Activated T-helper 1 cell treated with Interleukin-2 at 50 U/mL for 16 hours (primary cell): ENCODE measurements at places on chromosomes 1 and 21.

GRCh38 chr1:10515976-10516750, 41.4 kb downstream of the PEX14 start:
- DNase-seq, result no peak

GRCh38 chr21:42413500-42413899, 9.8 kb downstream of the UBASH3A start:
- DNase-seq, result no peak

- no peak for DNase-seq
Measured at GRCh38 chr1:52037402-52037814, 3.8 kb upstream of the KTI12 start.

GRCh38 chr1:182248721-182249120, 142.9 kb downstream of the GLUL start:
- no peak for DNase-seq

GRCh38 chr1:162335126-162335525, 41.5 kb downstream of the SPATA46 start:
- DNase-seq, result no peak

DNA sequence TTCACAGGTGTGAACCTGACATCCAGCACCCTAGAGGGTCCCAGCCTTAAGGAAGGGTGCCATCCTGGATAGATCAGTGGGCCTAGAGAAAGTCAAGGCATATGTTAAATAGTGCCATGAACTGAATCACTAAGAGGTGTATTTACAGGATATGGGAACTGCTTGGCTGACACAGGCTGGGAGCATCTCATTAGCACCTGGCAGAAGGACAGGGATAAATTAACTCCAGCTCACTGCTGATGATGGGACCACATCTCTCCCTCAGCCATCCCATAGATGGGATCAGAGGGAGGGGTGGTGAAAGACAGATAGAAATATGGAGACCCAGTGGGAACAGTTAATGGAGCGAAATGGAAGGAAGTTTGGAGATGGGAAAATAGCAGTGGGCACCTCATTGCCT, 122.0 kb downstream of the IGSF21 start:
- no peak for DNase-seq

DNA sequence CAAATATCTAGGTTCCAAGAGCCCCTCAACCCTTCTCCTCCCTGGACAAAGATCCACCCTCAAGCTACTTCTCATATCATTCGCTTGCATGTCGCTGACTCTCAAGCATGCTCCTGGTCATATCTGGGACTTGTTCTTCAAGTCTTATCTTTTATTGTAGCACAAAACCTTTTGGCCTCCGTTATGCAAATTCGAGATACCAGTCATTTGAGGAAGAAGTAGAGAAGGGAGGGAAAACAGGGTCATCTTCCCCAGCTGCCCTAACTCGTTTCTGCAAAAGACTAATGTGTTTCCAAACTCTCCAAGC, 63.8 kb upstream of the ETS2 start:
- no peak for DNase-seq

DNA sequence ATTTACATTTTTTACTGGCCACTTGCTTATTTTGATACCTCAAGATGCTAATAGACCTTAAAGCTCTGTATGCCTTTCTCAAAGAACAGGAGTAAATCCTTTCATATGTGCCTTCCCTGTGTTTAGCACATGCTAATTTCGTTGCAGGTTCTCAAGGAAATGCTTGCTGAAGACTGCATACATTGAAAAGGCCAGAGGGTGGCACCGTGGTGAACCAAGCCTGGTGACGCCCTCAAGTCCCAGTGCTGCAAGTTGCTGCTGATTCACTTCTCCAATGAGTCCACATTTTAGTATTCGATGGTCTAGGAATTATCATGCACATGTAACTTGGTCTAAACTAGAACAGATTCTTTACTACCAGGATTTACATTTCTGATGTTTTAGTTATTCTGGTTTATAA, 94.1 kb downstream of the CLDN17 start:
- no peak for DNase-seq

DNA sequence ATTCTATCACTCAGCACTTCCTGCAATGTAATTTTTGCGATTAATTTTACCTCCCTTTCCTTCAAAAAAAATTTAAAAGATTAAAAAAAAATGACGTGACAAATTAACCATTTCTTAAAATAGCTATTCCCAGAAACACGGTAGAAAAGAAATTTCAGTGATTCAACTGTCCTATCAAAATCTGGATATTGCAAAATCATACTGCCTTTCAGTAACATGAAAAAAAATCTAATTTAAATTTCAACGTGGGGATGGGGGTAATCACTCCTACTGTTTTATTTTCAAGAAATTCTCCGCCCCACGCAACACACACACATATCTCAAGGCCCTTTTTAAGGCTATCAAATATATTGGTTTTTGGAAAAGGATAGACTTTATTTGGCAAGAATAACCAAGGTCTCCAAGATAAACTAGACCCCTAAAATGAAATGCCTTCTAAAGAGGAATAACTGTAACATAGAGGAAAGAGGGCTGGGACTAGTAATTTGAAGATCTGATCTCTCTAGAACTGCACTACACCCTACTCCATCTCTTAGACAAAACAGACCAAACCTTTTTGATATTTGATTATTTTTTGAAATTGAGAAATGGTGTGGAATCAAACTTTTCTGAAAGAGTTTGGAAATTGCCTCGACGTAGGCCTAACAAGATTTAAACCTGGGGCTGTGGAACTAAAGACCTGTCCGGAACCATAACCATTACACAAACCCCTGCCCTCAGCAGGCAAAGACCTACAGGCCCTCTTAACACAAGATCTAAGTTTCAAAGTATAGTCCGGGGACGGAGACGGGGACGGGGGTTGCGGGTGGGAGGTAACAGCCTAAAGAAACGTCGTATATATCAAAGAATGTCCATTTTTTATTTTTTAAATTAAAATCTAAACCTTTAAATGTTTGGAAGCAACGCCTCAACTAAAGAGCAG, 941 bp downstream of the ARNT start:
- DNase-seq, result no peak

DNA sequence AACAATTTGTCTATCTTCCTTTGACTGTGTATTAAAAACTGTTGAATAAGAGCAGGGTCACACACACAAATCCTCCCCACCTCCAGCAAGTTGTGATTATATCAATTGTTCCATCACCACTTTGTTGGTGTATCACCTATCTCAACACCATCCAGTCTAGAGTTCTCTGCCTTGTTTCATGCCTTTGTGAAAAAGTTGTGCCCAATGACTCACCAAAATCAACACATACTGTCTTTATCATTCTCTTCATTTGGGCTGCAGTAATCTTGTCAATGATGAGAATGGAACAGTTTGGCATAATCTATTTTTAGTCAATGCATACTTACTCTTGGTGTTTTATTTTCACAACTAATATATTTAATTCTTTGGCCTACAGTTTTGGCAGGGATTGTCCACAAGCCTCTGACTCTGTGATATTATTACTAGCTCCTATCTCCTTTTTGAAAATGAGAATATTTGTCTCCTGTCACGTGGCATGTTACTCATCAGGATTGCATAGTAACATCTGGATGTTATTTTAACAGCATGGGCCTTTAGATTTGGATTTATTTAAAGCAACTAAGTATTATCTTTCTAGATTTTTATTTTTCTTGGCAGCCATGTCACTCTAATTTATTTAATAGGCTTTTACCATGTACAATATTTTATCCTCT, 5.1 kb downstream of the C1orf87 start:
- no peak for DNase-seq

DNA sequence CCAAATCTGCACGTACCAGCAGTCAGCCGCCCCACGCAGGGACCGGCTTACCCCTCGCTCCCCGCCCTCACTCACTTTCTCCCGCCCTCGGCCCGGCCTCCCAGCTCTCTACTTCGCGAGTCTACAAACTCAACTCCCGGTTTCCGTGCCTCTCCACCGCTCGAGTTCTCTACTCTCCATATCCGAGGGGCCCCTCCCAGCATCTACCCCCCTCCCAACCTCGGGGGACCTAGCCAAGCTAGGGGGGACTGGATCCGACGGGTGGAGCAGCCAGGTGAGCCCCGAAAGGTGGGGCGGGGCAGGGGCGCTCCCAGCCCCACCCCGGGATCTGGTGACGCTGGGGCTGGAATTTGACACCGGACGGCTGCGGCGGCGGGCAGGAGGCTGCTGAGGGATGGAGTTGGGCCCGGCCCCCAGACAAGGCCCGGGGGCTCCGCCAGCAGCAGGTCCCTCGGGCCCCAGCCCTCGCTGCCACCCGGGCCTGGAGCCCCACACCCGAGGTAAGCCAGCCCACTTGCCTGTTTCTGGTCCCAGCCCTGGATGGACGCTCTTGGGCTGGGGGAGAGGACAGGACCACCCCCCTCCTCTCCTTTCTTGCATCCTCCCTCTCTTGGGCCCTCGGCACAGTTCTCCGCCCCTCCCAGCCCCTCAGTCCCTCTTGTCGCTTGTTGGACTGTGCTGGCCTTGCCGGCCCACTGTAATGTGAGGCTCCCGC, at the start of gene ARTN:
ARTN (plus strand) TSS at position 416 of the 715 bp plus-strand sequence. CDS start 1,856 bp downstream, outside the sequence.
- no peak for DNase-seq

- no peak for DNase-seq
Measured at GRCh38 chr1:171217658-171218443, 30.4 kb upstream of the FMO1 start.

DNA sequence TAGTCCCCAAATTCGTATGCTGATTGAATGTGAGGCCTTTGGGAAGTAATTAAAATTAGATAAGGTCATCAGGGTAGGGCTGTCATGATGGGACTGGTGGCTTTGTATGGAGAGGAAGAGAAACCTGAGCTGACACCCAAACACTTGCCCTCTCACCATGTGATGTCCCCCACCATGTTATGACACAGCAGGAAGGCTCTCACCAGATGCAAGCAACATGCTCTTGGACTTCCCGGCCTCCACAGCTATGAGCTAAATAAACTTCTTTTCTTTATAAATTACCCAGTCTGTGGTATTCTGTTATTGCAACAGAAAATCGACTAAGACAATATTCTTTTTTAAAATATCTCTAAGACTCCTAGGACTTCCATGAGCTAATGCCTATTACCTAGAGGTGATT, 43.6 kb upstream of the GUCA2B start:
- no peak for DNase-seq

DNA sequence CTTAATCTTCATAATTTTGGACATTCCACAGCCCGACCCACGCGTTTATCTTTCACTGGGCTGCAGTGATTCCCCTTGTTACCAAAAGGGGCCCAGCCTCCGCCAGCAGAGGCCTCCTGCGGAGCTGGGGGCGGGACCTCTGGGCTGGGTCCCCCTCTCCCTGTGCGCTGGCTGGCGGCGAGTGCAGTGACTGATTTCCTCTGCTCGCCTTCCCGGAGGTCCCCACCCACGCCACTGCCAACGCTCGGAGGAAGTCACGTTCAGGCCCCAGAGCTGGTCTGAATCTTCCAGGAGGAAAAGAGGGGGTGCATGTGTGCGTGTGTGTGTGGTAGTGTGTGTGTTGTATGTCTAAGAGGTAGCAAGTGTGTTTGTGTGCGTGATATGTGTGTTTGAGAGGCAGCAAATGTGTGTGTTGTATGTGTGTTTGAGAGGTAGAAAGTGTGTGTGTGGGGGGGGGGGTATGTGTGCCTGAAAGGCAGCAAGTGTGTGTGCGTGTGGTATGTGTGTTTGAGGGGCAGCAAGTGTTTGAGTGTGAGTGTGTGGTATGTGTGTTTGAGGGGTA, 35.0 kb upstream of the JAK1 start:
- peak; percentile 52 for DNase-seq

DNA sequence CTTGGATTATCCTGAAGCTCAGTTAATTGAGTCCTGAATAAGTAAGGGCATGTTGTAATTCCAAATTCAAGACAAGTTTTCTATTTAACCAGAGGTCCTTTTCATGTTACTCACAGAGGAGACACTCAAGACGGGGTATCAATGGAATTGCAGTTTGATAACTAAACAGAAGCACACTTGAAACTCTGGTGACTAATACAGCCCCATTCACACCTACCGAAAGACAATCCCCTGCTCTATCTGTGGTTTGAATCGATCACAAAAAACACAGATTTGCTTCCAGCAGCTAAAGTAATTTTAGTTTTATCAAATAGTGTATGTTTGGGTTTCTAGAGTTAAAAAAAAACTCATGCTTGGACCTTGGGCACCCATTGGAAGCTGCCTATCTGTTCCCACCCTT, 60.4 kb downstream of the TEX35 start:
- DNase-seq, result no peak

- no peak for DNase-seq
Measured at GRCh38 chr1:65457868-65458267, 37.4 kb downstream of the LEPR start.

- no peak for DNase-seq
Measured at GRCh38 chr1:63557365-63557987, 34.2 kb downstream of the EFCAB7 start.

GRCh38 chr21:25385911-25386474, 221.3 kb downstream of the MRPL39 start:
- no peak for DNase-seq

DNA sequence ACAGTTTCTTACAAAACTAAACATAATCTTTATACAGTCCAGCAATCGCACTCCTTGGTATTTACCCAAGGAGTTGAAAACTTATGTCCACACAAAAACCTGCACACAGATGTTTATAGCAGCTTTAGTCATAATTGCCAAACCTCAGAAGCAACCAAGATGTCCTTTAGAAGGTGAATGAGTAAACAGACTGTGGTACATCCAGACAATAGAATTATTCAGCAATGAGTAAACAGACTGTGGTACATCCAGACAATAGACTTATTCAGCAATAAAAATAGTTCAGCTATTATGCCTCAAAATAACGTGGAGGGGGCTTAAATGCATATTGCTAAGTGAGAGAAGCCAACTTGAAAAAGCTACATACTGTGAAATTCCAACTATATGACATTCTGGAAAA, 87.0 kb upstream of the GALNT2 start:
- DNase-seq, result no peak

DNA sequence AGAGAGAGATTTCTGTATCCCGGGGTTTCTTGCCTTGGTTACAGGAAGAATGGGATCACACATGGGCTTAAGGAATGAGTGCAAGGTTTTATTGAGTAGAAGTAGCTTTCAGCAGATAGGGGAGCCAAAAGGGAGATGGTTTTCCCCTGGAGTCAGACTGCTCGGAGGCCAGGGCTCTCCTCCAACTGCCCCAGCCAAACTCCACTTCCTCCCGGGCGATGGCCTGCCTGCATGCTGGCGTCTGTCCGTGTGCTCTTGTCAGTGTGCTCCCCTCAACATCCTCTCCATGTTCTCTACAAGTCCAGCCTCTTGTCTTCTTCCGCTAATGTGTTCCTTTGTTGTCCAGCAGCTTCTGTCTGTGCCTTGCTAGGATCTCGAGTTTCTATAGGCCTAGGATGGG, 421.3 kb upstream of the ADGRL2 start:
- DNase-seq, result no peak

- no peak for DNase-seq
Measured at GRCh38 chr1:55504306-55504731, 289.2 kb upstream of the USP24 start.

GRCh38 chr21:42148097-42148496, 70.8 kb upstream of the ABCG1 start:
- no peak for DNase-seq

DNA sequence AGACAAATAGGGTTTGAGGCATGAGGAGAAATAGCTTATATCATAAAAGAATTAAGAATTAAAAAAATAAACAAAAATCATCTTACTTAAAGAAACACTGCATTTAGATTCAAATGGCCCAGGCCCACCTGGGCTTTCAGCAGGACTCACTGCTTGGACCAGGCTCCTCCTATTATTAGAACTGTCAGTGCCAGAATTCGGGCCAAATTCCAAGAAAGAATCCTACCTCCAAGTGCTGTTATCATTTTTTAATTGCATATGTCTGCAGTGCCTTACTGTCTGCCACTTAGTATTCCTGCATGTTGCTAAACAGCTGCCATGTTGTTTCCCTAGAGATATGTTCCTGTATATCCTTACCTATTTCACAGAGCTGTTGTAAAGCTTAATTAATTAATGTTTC, 112.0 kb downstream of the BARHL2 start:
- no peak for DNase-seq

- DNase-seq, result peak; percentile 3
Measured at GRCh38 chr1:244599937-244600350, 53.0 kb upstream of the DESI2 start.
